ENCODE measurements at places on chromosomes 11 and 22.

- DNase-seq: no peak
Observed at GRCh38 chr11:86021377-86021776, 47.5 kb downstream of the PICALM start.

GRCh38 chr11:89235976-89236375 lies 58.3 kb downstream of the TYR start:
- no peak for DNase-seq

GRCh38 chr22:36921309-36922104 lies 8.1 kb downstream of the CSF2RB start:
- no peak for DNase-seq

GRCh38 chr11:75347781-75348566 lies 3.5 kb downstream of the ARRB1 start:
- DNase-seq: no peak

All from hippocampal formation (tissue), 2 donors.